ENCODE measurements at places on chromosomes 3 and 15. TPM values are rescaled to one million over a fixed set of nuclear protein-coding genes. Genes with fewer than 3 reads are reported as not detected.

Gene ELL3
- total RNA-seq: 6.8 TPM

Gene STAC
- 18.8 TPM for total RNA-seq

Gene KCNH8
- not detected for total RNA-seq

Gene GOLGA8M
- 0.87 TPM for total RNA-seq

DNA sequence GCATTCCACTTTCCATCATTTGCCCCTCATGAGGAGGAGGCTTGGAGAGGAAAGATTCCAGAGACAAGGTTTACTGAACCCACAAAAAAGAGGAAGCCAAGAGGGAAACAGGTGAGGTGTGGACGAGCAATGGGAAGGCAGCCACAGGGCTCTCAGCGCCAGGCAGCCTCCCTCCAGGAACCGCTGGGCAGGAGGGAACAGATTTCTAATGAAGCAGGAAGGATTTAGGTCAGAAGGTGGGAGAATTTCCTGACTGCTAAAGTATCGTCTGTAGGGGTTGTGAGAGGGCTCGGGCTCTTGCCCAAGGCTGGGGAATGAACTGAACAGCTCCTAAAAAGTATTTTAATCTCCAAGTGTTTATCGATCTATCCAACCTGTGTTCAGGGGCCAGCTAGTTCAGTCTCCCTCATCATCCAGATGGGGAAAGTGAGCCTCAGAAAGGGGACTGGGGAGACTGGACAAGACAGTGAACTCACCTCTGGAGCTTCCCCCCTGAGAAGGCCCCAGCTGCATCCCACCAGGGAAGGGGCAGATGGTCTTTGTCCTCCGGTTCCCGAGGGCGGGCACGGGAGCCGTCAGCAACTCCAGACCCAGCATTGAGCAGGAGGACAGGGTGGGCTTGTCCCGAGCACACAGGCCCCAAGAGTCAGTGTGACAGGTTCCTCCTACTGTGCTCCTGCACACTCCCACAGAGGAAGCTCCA, 10.5 kb downstream of the LOXL1 start:
- no peak for DNase-seq
- no peak overlapping the region for H3K27ac ChIP-seq
- no peak overlapping the region for H3K4me3 ChIP-seq
- H3K36me3 ChIP-seq: no peaks in the 10 kb centered on the region
- H3K4me1 ChIP-seq: no peaks in the 10 kb centered on the region
- no peaks in the 10 kb centered on the region for H3K27me3 ChIP-seq

DNA sequence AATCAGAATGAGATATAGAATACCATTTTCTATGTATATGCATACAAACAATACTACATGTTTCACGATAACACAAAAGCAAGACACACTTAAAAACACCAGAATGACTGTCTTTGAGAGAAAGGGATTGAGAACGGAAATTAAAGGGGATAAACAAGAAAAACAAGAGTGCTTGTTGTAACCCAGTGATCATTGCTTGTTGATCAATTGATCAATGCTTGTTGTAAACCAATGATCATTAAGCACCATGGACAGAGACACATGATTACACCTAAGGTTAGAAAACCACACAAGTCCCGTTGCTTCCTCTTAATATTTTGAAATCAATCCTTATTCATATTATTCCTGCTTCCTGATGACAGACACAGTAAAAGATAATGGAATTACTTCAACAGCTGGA, 1.1 kb upstream of the OR4F15 start:
- H3K36me3 ChIP-seq: no peaks in the 10 kb centered on the region
- no peak overlapping the region for H3K27ac ChIP-seq
- H3K27me3 ChIP-seq: peaks cover 10% of the 10 kb centered on the region
- no peaks in the 10 kb centered on the region for H3K4me1 ChIP-seq
- DNase-seq: no peak
- H3K4me3 ChIP-seq: no peak overlapping the region

DNA sequence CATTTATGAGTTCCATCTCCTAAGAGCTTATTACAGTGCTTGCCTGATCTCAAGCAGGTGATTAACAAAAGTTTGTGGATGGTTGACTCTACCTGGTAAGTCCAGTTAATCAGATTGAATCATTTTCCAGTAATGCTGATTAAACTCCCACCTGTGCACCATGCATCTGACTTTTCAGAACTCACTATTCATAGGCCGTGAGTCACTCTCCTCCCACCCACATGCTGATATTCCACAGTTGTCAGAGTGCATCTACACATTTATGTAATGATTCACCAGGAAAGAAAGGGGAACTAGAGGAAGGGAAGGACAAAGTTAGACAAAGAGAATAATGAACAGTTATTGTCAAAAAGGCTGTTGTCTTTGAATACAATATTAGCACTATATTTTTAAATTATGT, 106.2 kb upstream of the UBE3A start:
- no peak overlapping the region for H3K4me3 ChIP-seq
- H3K27me3 ChIP-seq: no peaks in the 10 kb centered on the region
- H3K36me3 ChIP-seq: no peaks in the 10 kb centered on the region
- no peak for DNase-seq
- no peaks in the 10 kb centered on the region for H3K4me1 ChIP-seq

- no peaks in the 10 kb centered on the region for H3K36me3 ChIP-seq
- no peak for DNase-seq
- no peaks in the 10 kb centered on the region for H3K27me3 ChIP-seq
Observed at GRCh38 chr3:147618691-147619090, 209.5 kb downstream of the ZIC1 start.

DNA sequence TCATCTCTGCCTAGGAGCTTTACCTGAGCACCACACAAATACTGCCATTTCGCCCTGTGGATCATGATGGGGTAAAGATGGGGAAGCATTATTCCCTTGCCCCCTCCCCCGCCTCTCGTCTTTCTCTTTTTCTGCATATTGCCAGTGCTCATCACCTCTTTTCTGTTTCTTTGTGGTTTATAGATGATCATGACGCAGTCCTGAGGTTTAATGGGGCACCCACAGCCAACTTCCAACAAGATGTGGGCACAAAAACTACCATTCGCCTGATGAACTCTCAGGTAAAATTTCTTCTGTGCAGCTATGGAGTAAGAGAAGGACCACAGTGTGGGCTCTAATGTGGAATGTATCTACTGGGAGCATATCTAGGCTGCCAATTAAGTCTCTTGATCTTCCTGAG, 88.2 kb downstream of the RPL39L start:
- H3K4me1 ChIP-seq: no peaks in the 10 kb centered on the region
- H3K27ac ChIP-seq: no peak overlapping the region
- H3K36me3 ChIP-seq: no peaks in the 10 kb centered on the region
- H3K4me3 ChIP-seq: no peak overlapping the region
- H3K27me3 ChIP-seq: no peaks in the 10 kb centered on the region
- no peak for DNase-seq

DNA sequence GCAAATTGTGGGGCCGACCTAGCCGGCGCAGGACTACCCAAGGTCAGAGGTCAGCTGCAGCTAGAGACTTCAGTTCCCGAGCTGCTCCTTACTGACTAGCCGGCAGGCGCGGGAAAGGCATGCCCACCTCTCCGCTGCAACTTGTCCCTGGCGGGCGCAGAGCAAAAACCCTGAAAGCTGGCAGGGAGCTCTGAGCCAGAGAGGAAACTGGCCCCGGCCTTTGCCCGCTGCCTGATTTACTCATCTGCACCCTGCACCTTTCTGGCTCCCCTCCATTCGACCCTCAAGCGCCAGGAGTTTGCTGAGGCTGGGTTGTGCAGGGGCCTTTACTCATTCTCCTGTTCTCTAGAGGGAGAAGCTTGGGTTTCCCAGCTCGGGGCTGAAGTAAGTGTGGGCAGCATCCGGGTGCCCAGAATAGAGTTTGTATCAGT, 1.5 kb downstream of the ZIC4 start:
- H3K4me3 ChIP-seq: no peak overlapping the region
- no peak overlapping the region for H3K27ac ChIP-seq
- no peak for DNase-seq
- no peaks in the 10 kb centered on the region for H3K4me1 ChIP-seq
